ENCODE measurements at places on chromosomes 7 and 10.

- no peak for DNase-seq
Measured at GRCh38 chr10:123868038-123869019, 23.3 kb downstream of the CPXM2 start.

DNA sequence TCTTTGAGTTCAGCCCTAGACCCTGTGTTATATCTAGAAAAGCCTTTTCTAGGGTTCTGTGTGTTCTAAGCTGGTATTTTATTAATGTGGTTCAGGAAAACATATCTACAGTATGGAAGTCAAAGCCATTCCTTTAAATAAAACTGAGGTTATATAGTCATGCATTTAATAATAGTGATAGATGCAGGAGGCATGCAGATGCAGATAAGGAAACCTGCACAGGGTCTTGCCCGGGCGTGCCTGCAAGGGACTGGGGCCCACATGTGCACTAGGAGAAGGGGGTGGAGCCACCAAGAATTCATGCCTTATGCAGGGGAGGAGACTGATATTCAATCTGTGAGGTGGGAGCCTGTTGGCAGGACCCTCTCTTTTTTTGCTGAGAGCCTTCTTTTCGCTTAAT lies 171.5 kb downstream of the PRPF18 start:
- DNase-seq = no peak

GRCh38 chr10:86749854-86750253 lies 6.6 kb upstream of the BMPR1A start:
- DNase-seq = no peak

- no peak for DNase-seq
Measured at GRCh38 chr10:80542652-80543318, 5.1 kb downstream of the SH2D4B start.

GRCh38 chr10:45375101-45375500 lies 1.1 kb downstream of the ALOX5 start:
- no peak for DNase-seq

GRCh38 chr7:128738570-128739047 lies 550 bp upstream of the CALU start:
- DNase-seq = no peak

- peak; percentile 22 for DNase-seq
Measured at GRCh38 chr7:17342756-17343155, 44.3 kb downstream of the AHR start.

DNA sequence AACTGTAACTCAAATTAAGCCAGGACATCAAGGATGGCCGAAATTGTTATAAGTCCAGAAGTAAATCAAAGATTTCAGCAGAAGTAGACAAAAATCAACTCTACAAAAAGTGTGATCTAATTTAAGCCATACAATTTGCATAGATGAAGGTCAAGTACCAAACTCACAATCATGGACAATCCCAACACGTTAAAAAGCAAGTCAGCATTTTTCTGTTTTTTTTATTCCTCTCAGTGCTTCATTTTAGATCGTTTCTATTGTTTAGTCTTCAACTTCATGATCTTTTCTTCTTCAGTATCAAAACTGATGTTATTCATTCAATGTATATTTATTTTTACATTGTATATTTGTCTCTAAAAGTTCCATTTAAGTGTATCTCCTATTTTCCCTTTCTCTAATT lies 674.3 kb upstream of the PHF14 start:
- no peak for DNase-seq

GRCh38 chr7:51009716-51010496 lies 227.2 kb upstream of the GRB10 start:
- DNase-seq = no peak

- DNase-seq = no peak
Measured at GRCh38 chr7:96127746-96128145, 194.2 kb downstream of the SLC25A13 start.

DNA sequence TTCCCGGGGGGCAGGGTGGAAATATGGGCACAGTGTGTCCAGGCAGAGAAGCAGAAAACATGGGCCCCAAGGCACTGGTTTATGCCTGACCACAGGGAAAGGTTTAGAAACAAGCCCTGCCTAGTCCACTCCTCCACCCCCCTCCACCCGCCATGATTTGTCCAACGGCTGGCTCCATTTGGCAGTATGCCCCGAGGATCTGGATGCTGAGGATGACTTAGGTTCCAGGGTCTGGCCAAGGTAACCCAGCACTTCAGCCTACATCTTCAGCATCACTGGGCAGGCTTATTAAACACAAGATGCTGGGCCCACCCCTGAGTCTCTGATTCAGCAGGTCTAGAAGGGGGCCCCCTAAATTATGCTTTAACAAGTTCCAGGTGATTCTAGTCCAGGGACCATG lies 121.9 kb downstream of the RALA start:
- no peak for DNase-seq

DNA sequence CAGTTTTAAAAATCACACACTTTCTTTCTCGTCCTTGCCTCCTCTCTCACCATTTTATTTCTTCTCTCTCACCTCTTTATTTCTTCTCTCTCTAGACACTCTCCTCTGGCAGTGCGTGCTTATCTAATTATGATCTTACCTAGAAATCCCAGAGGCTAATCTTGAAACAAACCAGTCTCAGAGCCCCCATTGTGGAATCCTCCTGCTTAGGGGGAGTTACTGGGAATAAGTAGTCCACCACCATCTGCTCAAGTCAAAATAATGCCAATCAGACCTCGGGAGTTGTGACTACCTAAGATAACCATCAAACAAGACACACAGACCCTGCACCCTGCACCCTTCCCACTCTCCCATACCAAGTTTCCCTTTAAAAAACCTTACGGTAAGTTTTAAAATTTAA lies 256.9 kb downstream of the POM121L12 start:
- no peak for DNase-seq

- DNase-seq = no peak
Measured at GRCh38 chr10:120229641-120230040, 227.4 kb upstream of the PLPP4 start.

DNA sequence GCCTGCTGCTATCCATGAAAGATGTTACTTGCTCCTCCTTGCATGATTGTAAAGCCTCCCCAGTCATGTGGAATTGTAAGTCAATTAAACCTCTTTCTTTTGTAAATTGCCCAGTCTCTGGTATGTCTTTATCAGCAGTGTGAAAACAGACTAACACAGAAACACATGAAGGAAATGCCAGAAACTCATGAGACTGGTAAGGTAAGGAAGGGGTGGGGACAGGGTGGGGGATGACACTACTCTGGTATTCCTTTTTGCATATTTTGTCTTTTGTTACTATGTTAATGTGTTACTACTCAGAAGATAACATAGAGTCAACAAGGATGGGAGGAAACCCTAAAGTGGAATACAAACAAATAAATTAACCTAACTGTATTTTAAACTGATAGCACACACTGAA lies 69.8 kb upstream of the DRGX start:
- no peak for DNase-seq

GRCh38 chr7:45677311-45677900 lies 103.2 kb downstream of the ADCY1 start:
- DNase-seq = no peak

GRCh38 chr10:20156511-20156910 lies 340.3 kb downstream of the PLXDC2 start:
- no peak for DNase-seq

DNA sequence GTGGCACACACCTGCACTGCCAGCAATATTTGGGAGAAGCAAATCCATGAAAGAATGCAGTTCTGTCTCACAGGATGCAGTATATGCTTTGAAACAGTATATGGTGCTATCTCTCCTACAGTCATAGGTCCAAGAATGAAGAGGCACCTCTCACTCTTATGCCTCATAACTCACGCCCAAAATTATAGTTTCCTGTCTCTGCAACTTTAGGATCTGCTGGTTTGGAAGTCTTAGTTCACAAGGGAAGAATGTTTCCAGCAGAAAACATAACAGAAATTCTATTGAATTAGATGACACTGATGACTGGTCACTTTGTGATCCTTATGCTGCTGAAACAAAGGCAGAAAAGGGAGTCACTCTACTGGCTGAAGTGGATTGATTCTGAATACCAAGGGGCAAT lies 5.7 kb downstream of the C10orf67 start:
- no peak for DNase-seq

DNA sequence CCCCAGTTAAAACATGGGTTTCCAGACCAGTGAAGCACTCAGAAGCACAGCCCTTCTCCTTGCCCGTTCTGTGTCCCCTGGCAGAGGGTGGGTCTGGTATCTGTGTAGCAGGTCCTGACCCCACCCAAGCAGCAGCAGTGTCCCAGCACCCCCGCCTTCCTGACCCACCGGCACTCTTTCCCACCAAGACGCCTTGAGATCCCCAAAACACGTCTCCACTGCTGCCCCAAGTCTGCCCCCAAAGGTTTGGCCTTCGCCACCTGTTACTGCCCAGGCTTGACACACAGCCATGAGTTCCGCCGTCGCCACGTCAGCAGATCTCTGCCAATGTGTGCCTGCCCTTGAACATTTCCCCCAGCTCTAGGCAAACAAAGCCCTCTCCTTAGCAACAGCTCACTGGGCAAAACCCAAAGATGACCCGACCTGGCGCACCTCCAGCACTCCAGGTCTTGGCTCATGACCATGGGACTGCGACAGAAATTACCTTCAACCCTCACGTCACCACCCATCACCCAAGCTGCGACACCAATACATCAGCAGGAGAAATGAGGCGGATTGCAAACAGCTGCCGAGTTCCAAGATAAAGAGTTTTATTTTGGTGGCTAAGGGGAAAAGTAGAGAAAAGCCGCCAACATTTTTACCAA lies 75.6 kb downstream of the CTBP2 start:
- DNase-seq = no peak
